ENCODE measurements at places on chromosomes 11 and 22.

DNA sequence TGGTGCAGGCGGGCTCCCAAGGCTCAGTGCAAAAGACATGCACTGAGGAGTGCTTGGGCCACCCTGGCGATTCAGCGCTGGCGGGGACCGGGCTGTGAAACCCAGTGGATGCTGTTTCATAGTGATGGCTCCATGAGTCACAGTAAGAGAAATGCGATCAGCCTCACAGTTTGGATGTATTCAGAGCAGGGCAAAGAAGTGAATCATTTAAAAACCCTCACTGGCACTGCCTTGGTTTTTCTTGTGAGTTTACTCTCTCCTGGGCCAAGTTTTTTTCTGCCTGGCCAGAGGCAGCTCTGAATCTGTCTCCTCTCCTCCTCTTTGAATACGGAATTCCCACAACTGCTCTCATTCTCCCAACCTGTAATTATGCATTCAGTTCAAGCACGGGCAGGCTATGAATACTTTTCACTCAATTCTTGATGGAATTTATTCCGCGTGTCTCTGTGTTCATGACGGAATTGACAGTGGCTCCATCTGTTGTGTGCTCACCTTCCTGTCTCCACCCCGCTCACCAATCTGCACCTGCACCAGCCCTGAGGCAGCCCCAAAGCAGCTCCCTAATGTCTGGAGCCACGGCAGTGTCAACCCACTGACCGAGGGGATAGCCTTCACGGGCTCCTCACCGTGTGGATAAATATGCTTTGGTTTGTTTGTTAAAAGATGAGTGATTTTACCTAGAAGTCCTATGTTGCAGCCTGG, 14.9 kb downstream of the ADAMTS8 start:
- H3K36me3 ChIP-seq, result no peaks in the 10 kb centered on the region
- H3K27me3 ChIP-seq, result peaks cover 59% of the 10 kb centered on the region
- H3K4me3 ChIP-seq, result no peak overlapping the region
- H3K4me1 ChIP-seq, result no peaks in the 10 kb centered on the region
- no peak overlapping the region for H3K27ac ChIP-seq
- no peak for DNase-seq

DNA sequence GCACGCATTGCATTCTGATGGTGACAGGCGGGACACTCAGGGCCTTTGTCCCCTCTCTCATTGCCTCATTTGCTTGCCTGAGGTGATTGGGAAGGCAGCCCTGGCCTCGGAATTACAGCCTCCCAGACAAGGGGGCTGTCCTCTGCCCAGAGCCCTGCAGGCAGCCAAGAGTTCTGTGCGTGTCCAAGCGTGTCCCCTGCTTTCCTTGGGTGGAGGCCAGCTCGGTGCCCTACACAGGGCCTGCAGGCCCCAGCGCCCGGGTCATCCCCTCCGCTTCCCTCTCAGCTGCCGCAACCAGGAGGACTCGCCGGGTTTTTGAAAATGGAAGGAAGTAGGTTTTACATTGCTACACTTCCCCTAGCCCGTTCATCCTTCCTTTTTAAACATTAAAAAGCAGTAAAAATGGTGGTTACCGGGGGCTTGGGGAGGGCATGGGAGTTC, 1.9 kb downstream of the GRAMD4 start:
- H3K36me3 ChIP-seq, result no peaks in the 10 kb centered on the region
- peak overlapping the region; percentile 57 for H3K4me3 ChIP-seq
- H3K4me1 ChIP-seq, result peaks cover 59% of the 10 kb centered on the region
- H3K27me3 ChIP-seq, result no peaks in the 10 kb centered on the region
- H3K27ac ChIP-seq, result no peak overlapping the region
- no peak for DNase-seq

GRCh38 chr22:40904101-40904500, 42.2 kb upstream of the DNAJB7 start:
- H3K4me3 ChIP-seq, result no peak overlapping the region
- no peaks in the 10 kb centered on the region for H3K4me1 ChIP-seq
- DNase-seq, result no peak
- no peak overlapping the region for H3K27ac ChIP-seq
- no peaks in the 10 kb centered on the region for H3K27me3 ChIP-seq
- H3K36me3 ChIP-seq, result peaks cover 8% of the 10 kb centered on the region

DNA sequence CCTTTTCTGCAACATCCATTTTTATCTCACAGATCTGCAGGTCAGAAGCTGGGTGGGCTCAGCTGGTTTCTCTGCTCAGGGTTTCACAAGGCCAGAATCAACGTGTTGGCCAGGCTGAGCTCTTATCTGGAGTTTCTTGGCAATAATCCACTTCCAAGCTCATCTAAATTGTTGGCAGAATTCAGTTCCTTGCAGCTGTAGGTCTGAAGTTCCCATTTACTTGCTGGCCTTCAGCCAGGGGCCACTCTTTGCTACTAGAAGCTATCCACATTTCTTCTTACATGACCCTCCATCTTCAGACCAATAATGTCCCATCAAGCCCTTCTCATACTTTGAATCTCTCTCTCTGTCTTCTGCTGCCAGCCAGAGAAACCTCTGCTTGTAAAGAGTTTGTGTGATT, 103.5 kb downstream of the WNT11 start:
- no peak for DNase-seq
- H3K4me3 ChIP-seq, result no peak overlapping the region
- H3K27me3 ChIP-seq, result no peaks in the 10 kb centered on the region
- H3K36me3 ChIP-seq, result peaks cover 19% of the 10 kb centered on the region

GRCh38 chr11:37087650-37088572, 489.9 kb upstream of the RAG2 start:
- H3K27ac ChIP-seq, result no peak overlapping the region
- H3K4me1 ChIP-seq, result no peaks in the 10 kb centered on the region
- H3K27me3 ChIP-seq, result no peaks in the 10 kb centered on the region
